ENCODE measurements at places on chromosomes 16 and 17.

DNA sequence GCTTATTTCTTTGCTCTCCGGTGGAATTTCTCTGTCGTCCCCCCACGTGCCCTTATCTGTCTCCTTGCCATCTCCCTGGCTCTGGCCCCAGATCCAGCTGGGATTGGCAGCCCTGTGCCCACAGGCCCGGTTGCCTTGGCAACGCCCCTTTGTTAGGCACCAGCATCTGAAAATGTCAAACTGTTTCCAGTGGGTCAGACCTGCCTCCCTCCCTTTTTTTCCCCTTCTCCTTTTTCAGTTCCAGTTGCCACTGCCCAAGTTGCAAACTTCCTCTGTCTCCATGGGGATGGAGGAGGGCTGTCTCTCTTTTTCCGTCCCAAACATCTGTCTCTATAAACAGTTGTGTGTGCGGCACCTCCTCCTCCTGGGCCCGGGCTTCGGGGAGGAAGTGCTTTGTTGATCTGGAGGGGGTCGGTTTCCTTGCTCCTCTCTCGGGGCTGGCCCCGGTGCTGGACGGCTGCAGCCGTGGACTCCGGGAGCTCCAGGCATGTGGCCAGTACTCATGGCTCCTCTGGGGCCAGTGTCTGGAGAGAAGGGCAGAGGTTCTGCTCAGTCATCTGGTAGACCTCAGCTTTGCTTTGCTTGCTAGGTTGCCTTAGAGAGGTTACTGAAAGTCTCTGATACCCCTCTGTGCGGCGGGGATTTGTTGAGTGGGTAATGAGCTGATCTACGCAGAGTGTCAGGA, 35.3 kb downstream of the SOCS3 start:
- DNase-seq = no peak

GRCh38 chr17:29567554-29568330, 759 bp upstream of the TP53I13 start:
- peak; percentile 64 for DNase-seq

- DNase-seq = no peak
Observed at GRCh38 chr17:2545393-2545792, 33.7 kb upstream of the METTL16 start.

- DNase-seq = no peak
Observed at GRCh38 chr16:48161906-48162305, 6.1 kb upstream of the ABCC12 start.

GRCh38 chr17:39063681-39064069, 87.8 kb downstream of the PLXDC1 start:
- DNase-seq = no peak

GRCh38 chr16:77062878-77063675, 127.9 kb upstream of the MON1B start:
- DNase-seq = no peak

DNA sequence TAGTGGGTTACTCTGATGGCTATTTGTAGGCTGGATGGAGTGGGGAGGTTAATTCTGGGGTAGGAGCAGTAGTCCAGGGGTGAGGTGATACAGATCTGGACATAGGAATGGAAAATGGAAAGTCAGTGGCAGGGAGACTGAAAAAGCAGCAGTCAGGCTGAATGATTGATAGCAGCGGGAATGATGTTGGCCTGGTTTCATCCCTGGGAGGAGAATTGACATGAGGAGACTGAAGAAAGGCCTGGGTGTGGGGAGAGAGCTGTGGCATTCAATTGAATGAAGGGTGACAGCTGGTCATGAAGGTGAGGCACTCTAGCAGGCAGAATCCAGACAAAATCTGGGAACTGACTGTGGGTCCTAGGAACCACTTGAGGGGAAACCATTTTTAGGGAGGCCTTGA, 34.7 kb upstream of the CLEC18A start:
- no peak for DNase-seq

- DNase-seq = no peak
Observed at GRCh38 chr17:9363440-9364350, 211.9 kb downstream of the STX8 start.

DNA sequence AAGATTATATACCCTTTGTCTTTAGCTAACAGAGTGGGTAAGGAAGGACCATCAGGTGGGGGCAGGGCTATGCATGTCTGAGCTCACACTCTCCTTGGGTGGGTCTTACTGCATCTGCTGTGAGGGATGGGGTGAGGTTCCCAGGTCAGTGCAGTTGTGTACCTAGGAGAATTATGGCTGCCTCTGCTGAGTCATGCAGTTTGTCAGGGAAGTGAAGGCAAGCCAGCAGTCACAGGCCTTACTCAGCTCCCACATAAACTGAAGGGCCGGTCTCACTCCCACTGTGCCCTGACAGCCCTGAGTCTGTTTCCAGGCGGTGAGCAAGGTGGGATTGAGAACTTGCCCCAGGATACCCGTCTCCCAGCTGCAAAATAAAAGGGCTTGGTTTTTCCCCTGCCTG, 328.6 kb downstream of the MAP2K6 start:
- DNase-seq = no peak

DNA sequence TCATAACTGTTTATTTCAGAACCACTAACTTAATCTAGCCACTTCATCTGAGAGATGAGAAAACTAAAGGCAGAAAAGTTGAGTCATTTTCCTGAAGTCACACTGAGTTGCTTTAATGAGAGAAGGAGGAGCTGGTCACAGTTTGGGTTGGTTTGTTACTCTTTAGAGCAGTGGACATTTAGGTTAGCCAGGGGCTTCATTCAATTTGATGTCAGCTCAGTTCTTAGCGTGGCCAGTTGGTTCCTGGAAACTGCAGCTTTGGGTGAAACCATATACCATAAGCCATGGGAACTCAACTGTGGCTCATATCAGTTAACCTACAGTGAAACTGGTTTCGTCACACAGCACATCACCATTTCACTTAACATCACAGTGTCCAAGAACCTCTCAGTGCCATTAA, 59.2 kb upstream of the ADORA2B start:
- DNase-seq = no peak

DNA sequence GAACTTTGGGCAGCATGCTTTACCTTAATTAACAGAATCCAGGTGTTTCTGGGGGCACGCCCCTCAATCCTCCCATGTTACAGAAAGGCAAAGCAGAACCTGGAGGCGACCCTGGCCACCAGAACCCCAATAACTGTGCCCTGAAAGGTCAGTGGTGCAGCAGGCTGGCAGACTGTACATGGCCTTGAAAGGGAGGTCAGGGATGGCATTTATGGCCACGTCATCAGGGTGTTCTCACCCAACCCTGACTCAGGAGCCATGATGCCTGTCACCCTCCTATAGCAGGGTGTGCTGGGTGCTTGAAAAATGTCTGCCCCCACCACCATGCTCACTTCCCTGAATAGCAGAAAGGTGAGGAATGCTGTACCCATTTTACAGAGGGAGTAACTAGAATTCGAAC, 177.7 kb downstream of the TMEM132E start:
- DNase-seq = no peak

DNA sequence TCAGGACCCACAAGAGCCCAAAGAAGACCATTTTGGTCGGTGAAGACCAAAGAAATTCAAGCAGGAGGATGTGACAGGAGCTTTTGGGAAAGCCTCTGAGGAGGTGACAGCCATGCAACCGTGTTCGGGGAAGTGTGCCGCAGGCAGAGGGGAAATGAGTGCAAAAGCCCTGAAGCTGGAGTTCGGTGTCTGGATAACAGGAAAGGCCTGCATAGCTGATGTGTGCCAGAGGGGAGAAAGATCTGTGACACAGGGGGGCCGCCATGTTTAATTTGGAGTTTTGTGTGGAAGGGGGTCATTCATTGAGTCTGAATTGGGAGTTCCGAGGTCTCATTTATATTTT, 870 bp upstream of the ZC3H7A start:
- DNase-seq = no peak

GRCh38 chr16:66489385-66489784, 60.5 kb downstream of the TK2 start:
- DNase-seq = no peak

DNA sequence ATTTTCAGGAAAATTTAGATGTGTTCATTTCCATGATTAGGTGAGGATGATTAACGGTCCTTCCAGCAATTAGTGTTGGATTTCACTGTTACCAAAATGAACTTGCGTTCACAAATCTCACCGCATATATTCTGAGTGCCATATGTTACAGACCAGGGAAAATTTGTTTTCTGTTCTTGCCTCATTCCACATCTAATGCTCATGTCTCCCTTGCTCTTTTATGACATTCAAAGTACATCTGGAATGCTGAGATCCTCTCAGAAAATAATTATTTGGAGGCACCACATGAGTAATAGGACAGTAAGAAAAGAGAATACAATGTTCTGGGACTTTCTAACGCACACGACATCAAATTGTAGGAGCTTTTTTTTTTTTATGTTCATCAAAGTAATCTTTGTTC, 406.5 kb downstream of the SHISA9 start:
- no peak for DNase-seq

- no peak for DNase-seq
Observed at GRCh38 chr17:6641247-6641863, 495 bp downstream of the TXNDC17 start.

DNA sequence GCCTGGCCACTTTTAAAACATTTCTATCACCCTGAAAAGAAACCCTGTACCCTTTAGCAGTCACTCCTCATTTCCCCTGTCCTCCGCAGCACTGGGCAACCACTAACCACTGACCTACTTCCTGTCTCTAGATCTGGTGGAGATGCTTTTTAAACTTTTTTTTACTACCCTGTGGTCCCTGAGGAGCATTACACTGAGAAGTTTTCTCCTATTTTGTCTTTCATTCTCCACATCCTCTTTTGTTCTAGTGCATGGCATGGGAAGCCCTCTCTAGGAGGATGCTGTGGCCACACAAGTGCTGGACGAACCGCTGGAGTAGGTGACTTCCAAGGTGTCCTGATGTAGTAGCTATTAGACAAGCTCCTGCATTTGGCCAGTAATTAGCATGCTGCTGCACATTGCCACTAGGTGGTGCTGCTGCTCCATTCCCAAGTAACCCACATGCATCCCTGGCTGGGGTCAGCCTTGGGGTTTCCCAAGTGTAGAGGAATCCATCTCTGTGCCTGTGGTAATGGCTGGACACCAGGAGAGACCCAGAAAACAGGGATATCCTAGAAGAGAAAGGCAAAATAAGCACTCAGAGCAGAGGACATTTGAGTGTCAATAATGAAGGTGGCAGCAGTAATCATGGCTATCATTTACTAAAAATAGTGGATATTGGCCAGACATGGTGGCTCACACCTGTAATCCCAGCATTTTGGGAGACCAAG, 143.8 kb upstream of the CRHR1 start:
- peak; percentile 40 for DNase-seq

DNA sequence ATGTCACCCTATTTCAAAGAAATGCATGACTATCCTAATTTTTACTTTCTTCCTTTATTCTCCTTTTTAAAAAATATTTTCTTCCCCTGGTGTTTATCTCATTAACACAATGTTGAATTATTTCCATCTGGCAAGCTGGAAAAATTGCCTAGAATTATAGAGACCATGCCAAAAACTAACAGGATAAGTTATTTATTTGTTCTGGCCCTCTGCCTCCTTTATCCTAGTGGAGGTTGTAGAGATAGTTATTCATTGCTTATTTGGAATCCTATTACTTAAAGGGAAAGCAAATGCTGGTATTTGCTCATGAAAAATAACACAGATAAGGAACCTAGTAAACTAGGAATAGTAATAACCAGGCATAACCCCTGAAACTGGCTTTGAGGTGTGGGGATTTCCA, 684.9 kb upstream of the KIF2B start:
- no peak for DNase-seq

- DNase-seq = no peak
Observed at GRCh38 chr16:57349212-57350031, 9.2 kb upstream of the CCL22 start.

- DNase-seq = no peak
Observed at GRCh38 chr17:45940826-45941225, 46.5 kb downstream of the MAPT start.

GRCh38 chr17:21511363-21512195, 135.4 kb downstream of the KCNJ12 start:
- DNase-seq = peak; percentile 38
